ENCODE measurements at places on chromosomes 2 and 18.

- DNase-seq = peak; percentile 18
These were observed 616 bp upstream of the SP5 start for GRCh38 chr2:170714381-170715061.

DNA sequence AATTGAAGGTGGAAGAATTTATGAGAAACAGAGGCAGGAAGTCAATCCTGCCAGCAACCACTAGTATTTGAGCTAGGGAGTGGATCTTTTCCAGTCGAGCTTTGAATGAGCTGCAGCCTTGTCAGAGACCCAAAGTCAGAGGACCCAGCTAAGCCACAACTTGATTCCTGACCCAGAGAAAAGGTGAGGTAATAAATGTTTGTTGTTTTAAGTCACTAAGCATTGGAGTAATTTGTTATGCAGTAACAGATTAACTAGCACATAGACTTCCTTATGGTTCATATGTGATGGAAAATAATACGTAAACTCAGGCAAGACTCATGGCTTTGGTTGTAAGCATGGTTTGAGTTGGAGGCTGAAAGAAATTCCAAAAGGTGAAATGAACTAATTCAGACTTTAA is 21.6 kb downstream of the EFEMP1 start:
- no peak for DNase-seq

GRCh38 chr2:102334486-102334885 is 21.1 kb upstream of the IL18R1 start:
- DNase-seq = no peak

GRCh38 chr18:59783138-59783537 is 85.9 kb upstream of the CCBE1 start:
- DNase-seq = no peak

- DNase-seq = no peak
These were observed 1579.4 kb upstream of the TMEFF2 start for GRCh38 chr2:193774166-193774565.

DNA sequence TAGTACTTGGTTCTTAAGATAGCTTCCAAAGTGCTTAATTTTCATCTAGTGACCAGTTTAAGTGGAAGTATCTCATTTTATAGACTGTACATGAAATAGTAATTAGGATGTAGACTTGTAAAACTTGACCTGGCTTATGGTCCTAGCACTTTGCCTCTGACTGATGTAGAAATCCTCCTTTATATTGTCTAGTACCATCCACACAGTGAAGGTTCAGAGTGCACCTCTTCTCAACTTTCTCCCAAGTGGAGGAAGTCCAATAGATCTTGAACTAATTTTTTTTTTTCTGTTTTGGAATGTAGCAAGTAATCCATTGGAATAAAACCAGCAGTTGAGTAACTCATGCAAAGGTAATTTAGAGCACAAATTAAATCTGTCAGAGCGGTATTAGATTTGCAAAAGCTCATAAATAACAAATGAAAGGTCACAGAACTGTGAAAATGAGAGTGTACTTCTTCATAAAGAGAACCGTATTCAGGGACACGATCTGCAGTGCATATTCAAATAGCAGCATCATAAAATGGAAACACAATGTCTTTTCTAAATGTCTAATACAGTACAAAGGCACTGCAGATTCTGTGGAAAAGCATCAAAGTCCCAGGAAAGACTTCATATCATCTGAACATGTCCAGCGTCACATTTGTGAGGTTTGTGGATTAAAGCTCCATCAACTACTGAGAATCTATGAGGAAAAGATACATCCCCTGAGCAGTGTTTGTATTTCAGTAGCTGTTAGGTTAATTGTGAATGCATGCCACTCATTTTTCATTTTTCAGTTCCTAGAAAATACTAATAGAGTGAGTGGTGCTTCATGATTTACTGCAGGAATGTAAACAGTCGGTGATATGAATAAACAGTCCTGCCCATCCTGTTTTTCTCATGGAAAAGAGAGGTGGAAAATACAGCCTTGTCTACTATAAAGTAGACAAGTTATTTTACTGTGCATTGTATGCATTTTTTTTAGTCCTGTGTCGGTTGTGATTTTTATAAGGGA is 100.7 kb downstream of the LYPD6 start:
- no peak for DNase-seq

GRCh38 chr2:239393941-239394340 is 6.9 kb downstream of the HDAC4 start:
- no peak for DNase-seq

GRCh38 chr2:222318026-222318711 is 19.4 kb upstream of the PAX3 start:
- DNase-seq = peak; percentile 60

GRCh38 chr2:178873912-178874311 is 66.7 kb upstream of the TTN start:
- no peak for DNase-seq

- no peak for DNase-seq
These were observed 449.3 kb downstream of the SLC4A3 start for GRCh38 chr2:220076734-220077133.
